ENCODE measurements at places on chromosomes 7 and 10. TPM values are rescaled to one million over a fixed set of nuclear protein-coding genes. Genes with fewer than 3 reads are reported as not detected.

DNA sequence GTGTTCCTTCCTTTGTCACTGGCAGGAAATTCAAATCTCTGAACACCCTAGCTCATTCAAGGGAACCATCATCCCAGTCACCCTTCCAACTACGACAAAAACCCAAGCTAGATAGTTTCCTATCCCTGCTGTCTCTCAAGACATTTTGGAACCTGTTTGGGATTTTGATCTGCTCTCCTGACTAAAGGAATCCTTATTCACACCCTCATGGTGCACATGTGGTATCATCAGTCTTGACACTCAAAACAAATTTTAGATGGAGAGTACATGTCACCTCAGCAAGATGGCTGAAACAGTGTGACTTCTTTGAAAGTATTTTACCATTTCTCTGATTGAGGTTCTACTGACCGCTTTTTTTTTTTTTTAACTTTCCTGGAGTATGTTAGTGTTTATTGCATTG, 234.3 kb upstream of the TMEM229A start:
- no peaks in the 10 kb centered on the region for H3K4me1 ChIP-seq
- H3K27me3 ChIP-seq, result no peaks in the 10 kb centered on the region
- no peak for DNase-seq
- no peaks in the 10 kb centered on the region for H3K36me3 ChIP-seq
- no peak overlapping the region for H3K27ac ChIP-seq

UCMA gene
- not detected for total RNA-seq

DNA sequence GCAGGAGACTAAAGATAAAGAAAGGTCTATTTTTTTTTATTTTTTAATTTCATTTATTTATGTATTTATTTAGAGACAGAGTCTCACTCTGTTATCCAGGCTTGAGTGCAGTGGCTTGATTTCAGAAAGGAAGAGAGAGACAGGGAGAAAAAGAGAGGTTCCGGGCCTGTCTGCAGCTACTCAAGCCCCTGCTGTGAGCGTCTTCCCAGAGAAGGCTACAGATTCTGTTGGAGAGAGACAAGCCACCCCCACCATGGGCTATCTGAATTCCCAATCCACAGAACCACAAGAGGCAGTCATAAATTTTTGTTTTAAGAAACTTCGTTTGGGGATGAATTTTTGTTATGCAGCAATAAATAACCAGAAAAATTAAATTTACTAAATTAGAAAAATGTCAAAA, 68.1 kb downstream of the CALN1 start:
- peaks cover 80% of the 10 kb centered on the region for H3K27me3 ChIP-seq
- H3K27ac ChIP-seq, result no peak overlapping the region
- no peak overlapping the region for H3K4me3 ChIP-seq

- DNase-seq, result no peak
- no peak overlapping the region for H3K4me3 ChIP-seq
- no peak overlapping the region for H3K27ac ChIP-seq
- H3K27me3 ChIP-seq, result no peaks in the 10 kb centered on the region
- H3K4me1 ChIP-seq, result no peaks in the 10 kb centered on the region
These were observed 249.2 kb upstream of the PHF14 start for GRCh38 chr7:10724449-10724848.

GRCh38 chr10:93363891-93364648, 118.1 kb downstream of the MYOF start:
- no peak overlapping the region for H3K4me3 ChIP-seq
- DNase-seq, result no peak
- no peaks in the 10 kb centered on the region for H3K27me3 ChIP-seq
- H3K36me3 ChIP-seq, result peaks cover 37% of the 10 kb centered on the region
- peak overlapping the region; percentile 39 for H3K27ac ChIP-seq

OR6B1 gene
- not detected for total RNA-seq

GRCh38 chr10:123556736-123557135, 109.4 kb upstream of the GPR26 start:
- H3K27ac ChIP-seq, result no peak overlapping the region
- H3K27me3 ChIP-seq, result peaks cover 77% of the 10 kb centered on the region
- DNase-seq, result no peak
- H3K4me1 ChIP-seq, result no peaks in the 10 kb centered on the region
- H3K36me3 ChIP-seq, result no peaks in the 10 kb centered on the region
- H3K4me3 ChIP-seq, result no peak overlapping the region

DNA sequence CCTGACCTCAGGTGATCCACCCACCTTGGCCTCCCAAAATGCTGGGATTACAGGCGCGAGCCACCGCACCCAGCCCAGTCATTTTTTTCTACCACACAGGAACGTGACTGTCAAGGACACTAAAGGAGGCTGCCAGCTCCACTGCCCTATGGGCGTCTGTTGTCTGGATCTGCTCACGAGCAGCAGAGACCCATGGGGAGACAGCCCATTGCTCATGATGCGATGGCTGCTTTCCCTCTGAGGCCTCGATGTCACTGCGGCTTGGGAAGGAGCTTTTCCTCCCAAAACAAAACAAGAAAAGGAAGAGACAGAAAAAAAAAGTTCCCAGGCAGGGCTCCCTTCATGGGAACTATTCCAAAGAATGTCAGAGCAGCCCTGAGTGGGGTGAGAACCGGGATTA, 70.5 kb downstream of the DENND2A start:
- peaks cover 44% of the 10 kb centered on the region for H3K36me3 ChIP-seq
- H3K4me3 ChIP-seq, result no peak overlapping the region
- no peaks in the 10 kb centered on the region for H3K27me3 ChIP-seq

GRCh38 chr7:39589323-39590111, 23.3 kb downstream of the YAE1 start:
- no peak for DNase-seq
- H3K4me1 ChIP-seq, result peaks cover 5% of the 10 kb centered on the region
- peak overlapping the region; percentile 49 for H3K27ac ChIP-seq
- no peaks in the 10 kb centered on the region for H3K27me3 ChIP-seq

All from mesothelial cell of epicardium (in vitro differentiated cells).